ENCODE measurements at places on chromosomes 7 and 10.

GRCh38 chr10:44558521-44558920, 173.6 kb upstream of the CXCL12 start:
- DNase-seq = no peak

GRCh38 chr7:149834601-149835000, 3.6 kb upstream of the ZNF862 start:
- DNase-seq = no peak

GRCh38 chr10:66927971-66928770, 2.3 kb downstream of the LRRTM3 start:
- peak; percentile 19 for DNase-seq

GRCh38 chr10:118720685-118721538, 33.9 kb downstream of the CACUL1 start:
- DNase-seq = peak; percentile 73

DNA sequence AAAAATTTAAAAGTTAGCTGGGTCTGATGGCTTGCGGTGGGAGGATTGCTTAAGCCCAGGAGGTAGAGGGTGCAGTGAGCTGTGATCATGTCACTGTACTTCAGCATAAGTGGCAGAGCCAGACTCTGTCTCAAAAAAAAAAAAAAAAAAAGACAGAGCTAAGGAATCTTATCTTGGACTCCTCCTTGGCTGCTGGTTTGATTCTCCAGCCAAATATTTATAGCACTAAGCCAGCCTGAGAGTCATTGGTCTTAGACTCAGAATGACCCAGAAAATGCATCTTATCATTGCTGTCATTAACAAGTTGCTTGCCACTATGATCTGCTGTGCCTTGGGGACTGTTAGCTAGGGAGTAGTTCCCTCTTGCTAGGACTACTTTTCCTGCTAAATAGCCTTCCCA, 164.7 kb downstream of the GNAT3 start:
- no peak for DNase-seq

DNA sequence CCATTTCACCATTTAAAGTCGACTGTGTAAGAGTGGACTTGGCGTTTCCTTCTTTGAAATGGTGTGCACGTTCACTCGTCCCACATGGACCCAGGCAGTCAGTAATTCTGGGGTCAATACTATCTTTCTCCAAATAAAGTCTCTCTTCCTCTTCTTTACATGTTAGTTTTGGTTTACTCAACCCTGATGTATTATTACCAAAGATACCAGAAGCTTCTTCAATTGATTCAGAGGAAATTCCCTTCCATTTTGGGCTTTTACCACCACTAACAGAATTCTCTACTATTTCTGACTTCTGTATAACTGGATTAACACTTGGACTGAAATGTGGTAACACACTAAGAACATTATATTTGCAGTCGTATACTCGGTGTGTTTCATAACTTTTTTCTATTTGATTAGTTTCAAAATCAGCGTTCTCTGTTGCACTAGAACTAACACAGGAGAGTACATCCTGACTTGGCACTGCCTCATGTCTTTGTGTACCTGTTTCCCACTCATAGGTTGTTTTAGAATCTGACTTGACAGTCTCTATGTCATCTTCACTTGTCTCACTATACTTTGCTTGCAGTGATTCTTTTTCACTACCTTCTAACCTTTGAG, 60.8 kb downstream of the LARP4B start:
- DNase-seq = no peak

- no peak for DNase-seq
Measured at GRCh38 chr10:86360657-86361056, 5.9 kb downstream of the GRID1 start.

DNA sequence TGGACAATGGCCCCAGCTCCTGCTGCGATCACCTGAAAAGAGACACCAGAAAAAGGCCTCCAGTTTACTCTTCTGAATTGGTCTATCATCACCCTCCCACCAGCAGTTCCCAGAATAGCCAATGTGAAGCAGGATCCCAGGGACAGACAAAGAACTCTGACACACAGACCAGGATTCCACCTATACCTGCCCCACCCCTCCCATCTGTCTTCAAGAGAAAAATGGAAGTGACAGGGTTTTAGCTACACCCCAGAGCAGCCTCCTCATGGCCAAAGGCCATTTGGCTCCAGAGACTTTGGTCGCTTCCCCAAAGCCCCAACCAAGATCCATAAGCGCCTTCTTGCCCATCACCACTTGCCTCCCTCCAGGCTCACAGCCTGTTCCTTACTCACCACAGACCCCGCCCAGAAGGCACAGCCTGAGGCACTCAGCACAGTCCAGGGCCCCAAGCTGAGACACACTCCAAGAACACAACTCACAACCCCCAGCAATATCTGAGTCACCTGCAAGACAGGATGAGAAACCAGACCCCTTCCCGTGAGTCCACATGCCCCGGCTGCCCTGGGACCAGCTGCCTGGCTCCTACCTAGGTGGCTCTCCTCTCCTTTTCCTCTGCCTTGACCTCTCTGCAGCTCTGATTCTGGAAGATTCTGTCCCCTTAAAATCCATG, 6.5 kb downstream of the TMEM176B start:
- DNase-seq = no peak

- DNase-seq = no peak
Measured at GRCh38 chr10:124183617-124184016, 90.2 kb upstream of the CHST15 start.

GRCh38 chr10:66784770-66785169, 141.1 kb upstream of the LRRTM3 start:
- DNase-seq = no peak

DNA sequence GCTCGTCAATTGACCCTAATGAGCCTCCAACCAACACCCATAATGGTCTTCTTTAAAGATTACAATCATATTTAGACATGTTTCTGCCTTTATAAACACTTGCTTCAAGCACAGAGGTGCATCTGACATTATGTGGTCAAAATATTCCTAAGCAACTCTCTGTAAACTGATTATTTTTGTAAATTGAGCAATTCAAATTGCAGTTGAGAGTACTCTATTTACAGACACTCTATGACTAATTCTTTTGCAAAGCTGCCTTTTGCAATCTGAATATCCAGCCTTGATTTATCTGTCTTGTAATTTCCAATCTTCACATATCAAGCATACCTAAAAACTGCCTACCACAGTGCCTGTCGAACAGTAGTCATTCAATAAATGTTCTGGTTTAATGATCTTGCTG, 112.0 kb downstream of the PDE1C start:
- DNase-seq = peak; percentile 50

DNA sequence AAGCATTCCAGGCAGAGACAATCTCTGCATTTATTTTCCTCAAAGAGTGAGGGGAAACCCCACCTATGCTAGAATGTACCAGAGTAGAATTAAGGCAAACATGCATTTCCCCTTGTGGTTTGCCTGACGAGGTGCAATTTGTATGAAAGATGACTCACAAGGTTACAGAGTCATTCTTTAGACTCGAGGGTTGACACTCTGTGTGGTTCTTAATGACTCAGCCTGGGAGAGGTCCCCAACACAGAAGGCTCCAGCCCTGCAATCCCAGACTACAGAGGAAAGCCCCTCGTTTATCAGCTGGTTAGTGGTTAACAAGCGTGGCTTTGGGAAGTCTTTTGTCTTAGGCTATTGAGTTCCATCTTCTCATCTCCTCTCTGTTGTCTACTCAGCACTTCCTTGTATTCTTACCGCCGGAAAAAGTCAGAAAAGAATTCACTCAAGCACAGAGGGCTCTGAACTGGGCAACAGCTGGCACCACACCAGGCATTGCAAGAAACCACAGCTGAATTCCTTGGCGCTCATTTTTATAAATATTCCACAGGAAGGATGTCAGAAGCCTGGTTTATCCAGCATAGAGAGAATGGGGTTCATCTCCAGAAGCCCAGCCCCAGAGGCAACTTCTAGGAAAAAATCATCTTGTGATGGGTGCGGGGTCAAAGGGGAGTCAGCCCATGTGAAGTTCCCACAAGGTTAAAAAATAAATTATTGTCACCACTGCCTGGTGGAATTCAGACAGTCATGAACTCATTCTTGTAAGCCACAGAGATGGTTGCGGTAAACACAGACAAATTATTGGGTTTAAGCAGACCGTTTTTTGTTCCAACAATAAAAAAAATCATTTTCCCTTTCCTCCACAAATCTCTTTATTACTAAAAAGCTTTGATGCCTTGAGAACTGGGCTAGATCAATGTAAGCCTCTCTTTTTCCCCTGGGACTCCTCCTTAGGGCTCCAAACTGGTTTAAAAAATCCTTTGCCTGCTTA, 24.5 kb upstream of the SVIL start:
- peak; percentile 99 for DNase-seq

GRCh38 chr7:44801890-44802289, 5.4 kb downstream of the PPIA start:
- DNase-seq = peak; percentile 70

- no peak for DNase-seq
Measured at GRCh38 chr7:134954197-134955082, 31.9 kb upstream of the AGBL3 start.

DNA sequence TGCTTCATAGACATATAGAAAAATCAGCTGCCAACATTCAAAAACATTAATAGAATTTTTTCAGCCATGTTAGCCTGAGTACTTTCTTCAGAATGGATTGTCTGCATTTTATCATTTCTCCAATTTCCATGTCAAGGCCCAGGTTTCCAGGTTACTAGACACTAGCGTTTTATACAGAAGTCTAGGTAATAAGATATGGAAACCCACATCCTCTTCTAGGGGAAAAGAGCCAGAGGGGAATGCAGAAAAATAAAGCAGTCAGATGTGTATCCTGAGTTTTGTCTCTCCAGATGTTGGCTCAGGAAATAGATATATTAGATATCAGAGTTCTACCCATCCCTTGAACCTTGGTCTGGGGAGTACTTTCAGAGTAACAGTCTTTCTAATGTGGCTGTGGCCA, 20.4 kb downstream of the GIMAP4 start:
- DNase-seq = no peak

DNA sequence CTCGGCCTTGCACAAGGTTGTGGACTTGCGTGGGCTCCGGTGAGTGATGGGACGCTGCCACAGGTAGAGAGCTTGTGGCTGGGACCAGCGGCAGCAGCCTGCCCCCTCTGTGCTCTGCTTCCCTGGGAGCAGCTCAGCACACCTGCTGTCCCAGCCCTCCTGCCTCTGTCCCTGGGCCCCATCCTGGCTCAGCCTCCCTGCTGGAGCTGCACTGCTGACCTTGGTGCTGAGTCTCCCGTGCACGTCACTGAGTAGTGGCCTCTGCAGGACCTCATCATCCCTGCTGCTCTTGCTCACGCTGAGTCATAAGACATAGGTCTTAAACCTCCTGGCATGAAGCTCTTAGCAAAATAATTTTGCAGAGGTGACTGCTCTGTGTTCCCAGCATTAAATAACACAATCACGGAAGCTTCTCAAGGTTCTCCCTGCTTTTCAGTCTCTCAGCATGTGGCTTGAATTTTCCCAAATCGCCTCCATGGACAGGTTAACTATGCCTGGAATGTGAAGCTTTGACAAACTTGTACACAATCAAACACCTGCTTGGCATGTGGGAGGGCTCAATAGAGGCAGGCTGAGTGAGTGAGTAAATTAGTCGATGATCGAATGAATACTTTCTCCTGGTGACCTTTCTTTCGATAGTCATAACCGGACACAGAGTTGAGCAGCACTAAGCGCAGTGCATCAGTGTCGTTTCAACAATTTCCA, 63.8 kb upstream of the NPS start:
- peak; percentile 46 for DNase-seq

GRCh38 chr10:43308986-43309385, 42.1 kb upstream of the RASGEF1A start:
- DNase-seq = no peak

GRCh38 chr10:133357285-133358161, at the start of gene FUOM:
TSS of gene FUOM (minus strand) at chr10:133358019. CDS start at chr10:133358007, 12 bp downstream.
- DNase-seq = peak; percentile 46

- no peak for DNase-seq
Measured at GRCh38 chr10:130037169-130037661, 73.1 kb upstream of the EBF3 start.

- peak; percentile 0 for DNase-seq
Measured at GRCh38 chr10:64846700-64847099, 1325.5 kb downstream of the REEP3 start.

DNA sequence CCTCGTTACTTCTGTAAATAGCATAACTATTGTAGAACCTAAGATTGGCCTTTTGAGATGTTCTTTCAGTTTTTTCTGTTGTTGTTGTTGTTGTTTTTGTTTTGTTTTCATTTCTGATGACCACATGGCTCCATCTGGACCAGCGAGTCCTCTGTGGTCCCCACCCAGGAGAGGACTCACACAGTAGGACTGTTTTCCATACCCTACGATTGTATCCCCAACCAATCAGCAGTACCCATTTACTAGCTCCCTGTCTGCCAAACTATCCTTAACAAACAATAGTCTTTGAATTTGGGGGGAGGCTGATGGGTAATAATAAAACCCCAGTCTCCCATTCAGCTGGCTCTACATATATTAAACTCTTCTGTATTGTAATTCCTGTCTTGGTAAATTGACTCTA, 329.5 kb downstream of the SEMA3D start:
- DNase-seq = no peak

- peak; percentile 83 for DNase-seq
Measured at GRCh38 chr10:15324611-15325010, 46.5 kb downstream of the FAM171A1 start.

- peak; percentile 81 for DNase-seq
Measured at GRCh38 chr7:94395141-94396036, 694 bp downstream of the COL1A2 start.

- no peak for DNase-seq
Measured at GRCh38 chr7:95238252-95238943, 85.9 kb downstream of the PON1 start.

DNA sequence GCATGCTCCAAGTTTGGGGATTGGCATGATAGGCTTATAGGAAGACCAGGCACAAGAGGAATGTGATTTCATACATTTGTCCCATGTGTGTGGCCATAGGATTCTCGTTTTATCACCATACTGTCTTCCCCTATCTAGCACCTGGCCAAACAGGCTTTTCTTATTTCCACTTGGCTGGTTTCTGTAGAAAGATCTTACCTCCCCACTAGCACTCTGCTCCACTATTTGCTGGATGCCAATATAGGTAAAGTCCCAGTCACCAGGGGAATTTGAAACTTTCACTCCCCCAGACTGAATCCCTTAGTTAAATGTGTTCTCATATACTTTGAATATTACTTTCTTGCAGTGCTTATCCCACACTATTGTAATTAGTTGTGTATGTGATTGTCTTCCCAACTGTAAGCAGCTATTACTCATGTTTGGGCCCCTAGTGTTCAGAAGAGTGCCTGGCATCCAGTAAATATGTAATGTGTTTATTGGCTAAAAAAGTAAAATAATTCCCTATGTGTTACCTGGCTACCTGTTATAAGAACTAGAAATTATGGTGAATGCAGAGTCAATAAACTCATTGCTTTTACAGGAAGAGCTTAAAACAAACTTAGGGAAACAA, 109.0 kb downstream of the LRMDA start:
- DNase-seq = no peak

Data from fibroblast of lung (primary cell).